Pulmonary artery endothelial cell (primary cell): ENCODE measurements at places on chromosomes 4 and X. TPM values are rescaled to one million over a fixed set of nuclear protein-coding genes. Genes with fewer than 3 reads are reported as not detected.

Gene POU4F2
- not detected in 2 replicates for total RNA-seq

Gene GPRASP1
- 1.1 and 1.4 TPM in 2 replicates for total RNA-seq

Gene RTL3
- total RNA-seq: not detected in 2 replicates

Gene SCRG1
- not detected in 2 replicates for total RNA-seq

Gene SPATA18
- total RNA-seq: 7.5 and 14.1 TPM in 2 replicates

Gene CYBB
- total RNA-seq: not detected in 2 replicates

Gene SLC7A11
- 91.2 and 113 TPM in 2 replicates for total RNA-seq

Gene JAKMIP1
- total RNA-seq: not detected in 2 replicates

Gene ARR3
- total RNA-seq: not detected in 2 replicates

Gene P2RY10
- not detected in 2 replicates for total RNA-seq

Gene VCX2
- total RNA-seq: not detected in 2 replicates

Gene RNF128
- not detected in 2 replicates for total RNA-seq

Gene PAGE1
- not detected in 2 replicates for total RNA-seq

Gene SAGE1
- total RNA-seq: not detected in 2 replicates

Gene MFAP3L
- total RNA-seq: 0.20 and 0.21 TPM in 2 replicates

Gene FMR1NB
- not detected in 2 replicates for total RNA-seq

Gene RS1
- total RNA-seq: not detected in 2 replicates

Gene NRK
- 1.6 and 2.5 TPM in 2 replicates for total RNA-seq

Gene GPR50
- not detected in 2 replicates for total RNA-seq

Gene BBS12
- 4.3 and 5.4 TPM in 2 replicates for total RNA-seq

Gene RAB40AL
- 0.11 and 0.13 TPM in 2 replicates for total RNA-seq

Gene NDUFA1
- total RNA-seq: 68.0 and 100 TPM in 2 replicates

Gene PGAM4
- total RNA-seq: 0.14 TPM in 1 of 2 replicates, not detected in the other

Gene TMSB15C
- total RNA-seq: 2.5 and 3.1 TPM in 2 replicates

Gene BTK
- total RNA-seq: 0.07 TPM in 1 of 2 replicates, not detected in the other

Gene BEX1
- total RNA-seq: 0.20 TPM in 1 of 2 replicates, not detected in the other

Gene ADH1A
- not detected in 2 replicates for total RNA-seq

Gene TLR1
- 6.5 and 7.5 TPM in 2 replicates for total RNA-seq

Gene ABCG2
- total RNA-seq: 4.5 and 11.9 TPM in 2 replicates

Gene SPANXN3
- not detected in 2 replicates for total RNA-seq

Gene SLC34A2
- total RNA-seq: not detected in 2 replicates

Gene STBD1
- total RNA-seq: 2.6 TPM in 2 replicates

Gene CC2D2A
- total RNA-seq: 12.3 and 13.2 TPM in 2 replicates

Gene SPARCL1
- under 0.01 and 0.88 TPM in 2 replicates for total RNA-seq

Gene NALF2
- total RNA-seq: 0.04 TPM in 1 of 2 replicates, not detected in the other

Gene TRAM1L1
- total RNA-seq: 0.11 and 0.26 TPM in 2 replicates

Gene H2BW2
- not detected in 2 replicates for total RNA-seq

Gene GABRG1
- not detected in 2 replicates for total RNA-seq

Gene HHIP
- 217 and 481 TPM in 2 replicates for total RNA-seq

Gene HPGDS
- not detected in 2 replicates for total RNA-seq

Gene LGI2
- 0.04 and 0.13 TPM in 2 replicates for total RNA-seq

Gene PPM1K
- 9.0 and 13.3 TPM in 2 replicates for total RNA-seq

Gene AADAT
- 0.07 and 0.18 TPM in 2 replicates for total RNA-seq

Gene CXorf38
- total RNA-seq: 13.1 and 14.3 TPM in 2 replicates

Gene ADH4
- total RNA-seq: not detected in 2 replicates

Gene STAP1
- total RNA-seq: not detected in 2 replicates

Gene SHOX
- total RNA-seq: not detected in 2 replicates

Gene CXCL3
- total RNA-seq: 1.2 and 1.5 TPM in 2 replicates
